ENCODE measurements at places on chromosomes 5 and 9.
A peak's percentile ranks its signal among the peaks of the same experiment; 100 is the strongest.

- no peak for DNase-seq
Measured at GRCh38 chr5:96873449-96873848, 2.9 kb upstream of the ERAP2 start.

- DNase-seq = no peak
Measured at GRCh38 chr5:180159756-180160155, 49.3 kb downstream of the RASGEF1C start.

GRCh38 chr5:87268970-87269377 is 1.3 kb downstream of the RASA1 start:
- DNase-seq = no peak

GRCh38 chr9:91170951-91171350 is 190.8 kb downstream of the AUH start:
- no peak for DNase-seq

DNA sequence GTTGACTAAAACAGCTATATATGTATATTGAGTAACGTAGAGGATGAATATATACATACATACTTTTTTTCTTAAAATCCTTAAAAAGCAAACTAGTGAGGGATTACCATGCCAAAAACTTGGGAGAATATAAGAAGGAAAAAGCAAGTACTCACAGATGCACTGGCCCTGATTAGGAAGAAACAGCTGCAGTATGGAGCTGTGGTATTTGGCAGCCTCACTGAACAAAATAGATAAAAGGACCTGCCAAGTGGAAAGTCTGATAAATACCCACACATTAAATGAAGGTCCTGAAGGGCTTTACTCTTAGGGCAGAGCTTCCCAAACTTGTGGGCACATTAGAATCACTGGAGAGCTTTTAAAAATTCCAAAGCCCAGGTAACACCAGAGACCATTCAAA is 80.6 kb downstream of the FEM1C start:
- DNase-seq = no peak

DNA sequence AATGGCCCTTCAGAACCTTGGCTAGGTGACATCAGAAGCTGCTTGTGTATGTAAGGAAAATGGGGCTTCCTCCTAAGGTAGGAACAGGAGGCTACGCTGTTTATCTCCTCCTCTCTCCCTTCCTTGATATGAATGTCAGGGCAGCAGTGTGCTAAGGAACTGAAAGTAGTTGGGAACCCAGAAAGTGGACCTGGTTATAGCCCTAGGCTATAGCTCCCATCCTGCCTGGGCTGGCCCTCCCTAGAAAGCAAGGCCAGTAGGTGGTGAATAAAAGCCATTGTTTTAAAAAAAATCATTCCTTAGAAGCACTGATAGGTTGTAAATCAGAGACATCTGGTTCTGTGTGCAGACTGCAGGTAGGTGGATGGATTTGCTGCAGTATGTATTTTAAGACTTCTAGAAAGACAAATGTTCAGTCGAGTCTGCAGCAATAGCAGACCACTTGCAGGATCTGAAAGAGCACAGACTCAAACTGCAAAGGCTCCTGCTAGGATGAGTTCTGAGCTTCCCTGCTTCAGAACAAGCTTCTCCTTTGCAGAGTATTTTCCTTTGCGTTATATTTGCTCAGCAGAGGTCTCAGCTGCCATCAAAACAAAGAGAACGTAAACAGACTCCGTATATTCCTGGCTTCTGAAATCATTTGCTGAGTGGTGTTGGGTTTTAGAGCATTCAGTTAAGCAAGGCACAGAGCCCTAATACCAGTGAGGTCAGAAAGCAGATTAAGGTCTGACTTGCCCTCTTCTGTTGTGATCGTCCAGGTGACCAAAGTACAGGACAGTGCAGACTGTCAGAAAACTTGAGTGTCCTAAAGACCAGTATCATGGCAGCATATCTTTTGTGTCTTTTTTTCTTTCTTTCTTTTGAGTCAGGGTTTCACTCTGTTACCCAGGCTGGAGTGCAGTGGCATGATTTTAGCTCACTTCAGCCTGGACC is 20.1 kb upstream of the CFAP157 start:
- no peak for DNase-seq

- no peak for DNase-seq
Measured at GRCh38 chr5:14452685-14453454, 128.7 kb upstream of the OTULINL start.

- no peak for DNase-seq
Measured at GRCh38 chr5:173745123-173745522, 128.7 kb upstream of the BOD1 start.

GRCh38 chr9:127612939-127613582 is 984 bp downstream of the STXBP1 start:
- DNase-seq = peak; percentile 85

GRCh38 chr5:40484495-40484894 is 195.2 kb upstream of the PTGER4 start:
- no peak for DNase-seq

GRCh38 chr9:7320841-7321240 is 478.7 kb downstream of the DMAC1 start:
- DNase-seq = no peak

GRCh38 chr9:36560771-36561170 is 11.9 kb upstream of the MELK start:
- no peak for DNase-seq

GRCh38 chr5:157345485-157345884 is 79.6 kb downstream of the CYFIP2 start:
- DNase-seq = no peak

- DNase-seq = no peak
Measured at GRCh38 chr5:180340856-180341255, 12.3 kb downstream of the GFPT2 start.

GRCh38 chr5:172043865-172044264 is 37.4 kb upstream of the FBXW11 start:
- no peak for DNase-seq

- peak; percentile 61 for DNase-seq
Measured at GRCh38 chr9:137619240-137620047, 639 bp downstream of the EHMT1 start.

GRCh38 chr5:157855404-157855994 is 3.4 kb downstream of the CLINT1 start:
- no peak for DNase-seq

DNA sequence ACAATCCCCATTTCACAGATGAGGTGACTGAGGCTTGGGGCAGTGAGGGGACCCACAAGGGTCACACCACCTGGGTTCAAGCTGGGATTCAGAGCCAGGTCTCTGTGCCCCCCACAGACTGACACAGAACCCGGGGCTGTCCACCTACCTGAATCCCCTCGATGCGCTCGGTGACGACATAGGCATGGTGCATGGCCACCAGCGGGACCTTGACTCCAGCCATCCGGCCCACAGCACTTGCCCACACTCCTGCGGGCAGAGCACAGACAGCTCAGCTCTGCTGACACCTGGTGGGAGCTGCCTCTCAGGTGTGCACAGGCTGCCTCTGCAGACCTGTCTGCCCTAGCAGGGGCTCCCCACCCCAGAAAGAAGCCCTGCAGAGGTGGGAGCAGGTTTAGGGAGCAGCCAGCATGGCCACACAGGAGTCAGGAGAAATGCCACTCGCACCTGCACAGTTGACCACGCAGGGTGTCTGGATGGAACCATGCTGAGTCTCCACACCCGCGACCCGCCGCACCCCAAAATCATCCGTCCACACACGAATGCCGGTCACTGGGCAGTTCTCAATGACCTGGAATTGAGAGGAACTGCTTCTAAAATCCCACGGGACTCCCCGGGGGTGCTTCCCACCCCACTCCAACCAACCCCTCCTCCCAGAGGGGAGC is 8.4 kb downstream of the SARDH start:
- DNase-seq = no peak

- no peak for DNase-seq
Measured at GRCh38 chr9:6590334-6590733, 55.2 kb downstream of the GLDC start.

GRCh38 chr5:179374506-179375235 is 29.4 kb upstream of the ADAMTS2 start:
- DNase-seq = peak; percentile 16
